ENCODE measurements at places on chromosomes 1 and 21. TPM values are rescaled to one million over a fixed set of nuclear protein-coding genes. Genes with fewer than 3 reads are reported as not detected.

DNA sequence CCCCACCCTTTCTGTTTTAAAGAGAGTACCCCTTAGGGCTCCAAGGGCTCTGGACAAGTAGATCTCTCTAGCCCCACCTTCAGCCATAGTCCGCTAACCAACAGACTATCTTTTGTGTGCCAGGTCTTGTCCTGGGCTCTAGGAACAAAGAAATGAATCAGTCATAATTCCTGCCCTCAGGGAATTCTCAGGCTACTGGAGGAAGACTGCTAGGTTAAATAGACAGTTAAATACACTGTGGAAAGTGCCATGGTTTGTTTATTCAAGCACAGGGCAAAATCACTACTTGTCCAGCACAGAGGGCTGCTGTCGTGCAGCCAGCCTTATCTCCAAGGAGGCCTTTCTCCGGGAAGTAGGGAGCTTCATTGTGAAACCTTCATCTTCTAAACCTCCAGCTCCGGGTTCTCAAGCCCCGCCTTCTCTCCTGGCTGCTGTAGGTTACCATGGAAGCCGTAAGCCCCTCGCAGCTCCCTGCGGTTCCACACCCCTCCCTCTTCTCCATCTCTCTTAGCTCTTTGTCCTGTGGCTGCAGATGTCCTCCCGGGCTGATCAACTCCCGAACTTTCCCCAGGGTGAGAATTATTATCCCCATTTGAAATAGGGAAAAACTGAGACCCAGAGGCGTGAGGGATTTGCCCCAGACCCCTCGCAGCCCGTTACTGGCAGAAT lies 29.8 kb downstream of the SHISAL2A start:
- no peak for DNase-seq

GRCh38 chr1:15436881-15437442 lies 1.3 kb upstream of the CTRC start:
- no peak for DNase-seq

Gene NUP210L
- total RNA-seq: 0.06 TPM

Gene TMEM200B
- total RNA-seq: 6.3 TPM

Gene AGBL4
- total RNA-seq: not detected

Measured in left colon (tissue), 2 donors.